Naive thymus-derived CD8-positive, alpha-beta T cell (primary cell): ENCODE measurements at places on chromosomes 12 and 14. TPM values are rescaled to one million over a fixed set of nuclear protein-coding genes. Genes with fewer than 3 reads are reported as not detected.
A peak's percentile ranks its signal among the peaks of the same experiment; 100 is the strongest.

GRCh38 chr12:8828257-8829124 lies 6.1 kb downstream of the A2ML1 start:
- H3K27me3 ChIP-seq: no peaks in the 10 kb centered on the region
- no peak overlapping the region for H3K27ac ChIP-seq
- H3K4me3 ChIP-seq: no peak overlapping the region
- peaks cover 4% of the 10 kb centered on the region for H3K36me3 ChIP-seq
- no peak for DNase-seq

- H3K27me3 ChIP-seq: peaks cover 1% of the 10 kb centered on the region
- H3K27ac ChIP-seq: no peak overlapping the region
- no peak for DNase-seq
These were observed 65.4 kb downstream of the ACSM4 start for GRCh38 chr12:7369274-7369729.

GRCh38 chr12:91057368-91058165 lies at the start of gene KERA:
KERA (minus strand) TSS chr12:91058024; CDS start chr12:91056281, 1,743 bp downstream.
- no peaks in the 10 kb centered on the region for H3K27me3 ChIP-seq
- no peak for DNase-seq
- no peak within 1 kb of the TSS for H3K4me3 ChIP-seq
- no peaks in the 10 kb centered on the region for H3K4me1 ChIP-seq

GRCh38 chr14:104140213-104140462 lies 1.8 kb downstream of the KIF26A start:
- DNase-seq: no peak
- no peak overlapping the region for H3K27ac ChIP-seq
- peaks cover 2% of the 10 kb centered on the region for H3K27me3 ChIP-seq
- peaks cover 6% of the 10 kb centered on the region for H3K4me1 ChIP-seq
- no peaks in the 10 kb centered on the region for H3K36me3 ChIP-seq

DNA sequence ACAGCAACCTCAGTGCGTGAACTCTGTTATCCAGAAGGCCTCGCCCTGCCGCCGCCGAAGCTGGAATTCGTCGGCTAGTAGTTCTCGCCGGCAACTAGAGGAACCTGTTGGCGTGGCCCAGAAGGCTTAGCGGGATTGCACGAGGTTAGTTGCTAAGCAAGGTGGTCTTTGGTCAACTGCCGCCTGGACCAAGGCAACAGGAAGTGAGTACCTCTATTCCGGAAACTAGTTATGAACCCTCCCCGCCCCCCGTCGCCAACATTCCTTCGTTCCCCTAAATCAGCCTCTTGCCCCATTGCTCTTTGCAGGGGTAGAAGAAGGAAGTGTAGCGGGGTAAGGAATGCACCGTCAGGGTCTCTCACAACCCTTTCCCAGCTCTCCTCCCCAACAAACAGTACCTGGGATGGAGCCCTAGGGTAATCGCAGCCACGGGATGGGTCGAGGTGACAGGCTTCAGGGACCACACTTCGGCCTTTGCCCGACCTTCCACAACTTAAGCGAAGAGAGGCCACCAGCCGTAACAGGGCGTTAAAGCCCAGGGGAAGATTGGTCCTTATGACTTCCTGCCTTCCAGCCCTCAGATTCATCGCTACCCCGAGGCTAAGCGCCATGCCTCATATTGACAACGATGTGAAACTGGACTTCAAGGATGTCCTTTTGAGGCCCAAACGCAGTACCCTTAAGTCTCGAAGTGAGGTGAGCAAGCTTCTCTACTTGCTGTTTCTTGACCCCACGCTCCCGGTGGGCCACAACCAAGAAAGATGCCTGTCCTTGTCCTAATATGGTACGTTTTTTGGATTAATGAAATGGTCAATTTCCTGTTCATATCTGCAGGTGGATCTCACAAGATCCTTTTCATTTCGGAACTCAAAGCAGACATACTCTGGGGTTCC lies at the start of gene GMPR2:
GMPR2 (plus strand) TSS at position 285 of the 893 bp plus-strand sequence; CDS start at position 610, 325 bp downstream.
- H3K4me1 ChIP-seq: peaks cover 55% of the 10 kb centered on the region
- peaks cover 40% of the 10 kb centered on the region for H3K36me3 ChIP-seq
- no peaks in the 10 kb centered on the region for H3K27me3 ChIP-seq
- H3K4me3 ChIP-seq: peak within 1 kb of the TSS; percentile 95
- H3K27ac ChIP-seq: peak within 1 kb of the TSS; percentile 91

- H3K27ac ChIP-seq: no peak overlapping the region
- no peaks in the 10 kb centered on the region for H3K36me3 ChIP-seq
- H3K4me3 ChIP-seq: no peak overlapping the region
These were observed 351.0 kb upstream of the FKBP4 start for GRCh38 chr12:2443776-2444175.

- peaks cover 13% of the 10 kb centered on the region for H3K36me3 ChIP-seq
- no peak overlapping the region for H3K4me3 ChIP-seq
- H3K27ac ChIP-seq: no peak overlapping the region
These were observed 41.8 kb upstream of the SMUG1 start for GRCh38 chr12:54230555-54230954.

DNA sequence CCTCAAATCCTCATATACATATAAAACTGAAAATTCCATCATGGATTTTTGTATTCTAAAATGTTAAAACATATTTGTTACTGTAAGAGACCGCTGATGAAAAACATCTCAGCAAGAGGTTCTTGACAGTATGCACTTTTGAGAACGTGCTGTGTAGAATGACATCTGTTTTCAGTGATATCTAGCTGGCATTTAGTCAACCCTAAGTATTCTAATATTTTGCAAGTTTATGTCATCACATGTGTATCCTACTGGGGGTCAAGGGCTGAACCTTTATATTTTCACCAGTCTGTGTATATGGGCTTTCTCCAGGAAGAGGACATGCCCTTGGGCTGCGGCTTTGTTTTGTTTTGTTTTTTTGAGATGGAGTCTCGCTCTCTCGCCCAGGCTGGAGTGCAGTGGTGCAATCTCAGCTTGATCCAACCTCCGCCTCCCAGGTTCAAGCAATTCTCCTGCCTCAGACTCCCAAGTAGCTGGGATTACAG lies 22.0 kb upstream of the YARS2 start:
- H3K27me3 ChIP-seq: peaks cover 17% of the 10 kb centered on the region
- H3K27ac ChIP-seq: no peak overlapping the region
- DNase-seq: no peak
- H3K4me3 ChIP-seq: no peak overlapping the region

- H3K4me1 ChIP-seq: peaks cover 11% of the 10 kb centered on the region
- no peak for DNase-seq
- no peak overlapping the region for H3K4me3 ChIP-seq
- no peaks in the 10 kb centered on the region for H3K36me3 ChIP-seq
- no peaks in the 10 kb centered on the region for H3K27me3 ChIP-seq
These were observed 164.4 kb downstream of the CAND1 start for GRCh38 chr12:67433385-67434175.

- H3K4me3 ChIP-seq: no peak overlapping the region
- H3K27ac ChIP-seq: no peak overlapping the region
- no peaks in the 10 kb centered on the region for H3K4me1 ChIP-seq
These were observed 2.9 kb downstream of the ACVRL1 start for GRCh38 chr12:51910168-51910567.

DNA sequence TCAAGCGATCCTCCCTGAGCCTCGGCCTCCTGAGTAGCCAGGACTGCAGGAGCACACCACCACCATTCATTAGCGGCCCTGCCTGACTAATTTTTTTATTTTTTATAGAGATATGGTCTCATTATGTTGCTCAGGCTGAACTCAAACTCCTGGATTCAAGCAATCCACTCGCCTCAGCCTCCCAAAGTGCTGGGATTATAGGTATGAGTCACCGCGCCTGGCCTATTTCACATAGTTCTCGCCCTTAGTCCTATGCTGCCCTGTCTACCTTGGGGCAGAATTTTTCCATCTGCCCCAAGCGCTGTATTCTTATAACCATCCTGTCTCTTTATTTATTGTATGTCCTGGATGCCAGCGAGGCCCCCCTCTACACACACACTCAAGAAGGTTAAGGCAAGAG lies 50.9 kb upstream of the BCL2L14 start:
- H3K27me3 ChIP-seq: no peaks in the 10 kb centered on the region
- H3K36me3 ChIP-seq: no peaks in the 10 kb centered on the region
- H3K27ac ChIP-seq: no peak overlapping the region
- H3K4me3 ChIP-seq: no peak overlapping the region
- peaks cover 15% of the 10 kb centered on the region for H3K4me1 ChIP-seq

DNA sequence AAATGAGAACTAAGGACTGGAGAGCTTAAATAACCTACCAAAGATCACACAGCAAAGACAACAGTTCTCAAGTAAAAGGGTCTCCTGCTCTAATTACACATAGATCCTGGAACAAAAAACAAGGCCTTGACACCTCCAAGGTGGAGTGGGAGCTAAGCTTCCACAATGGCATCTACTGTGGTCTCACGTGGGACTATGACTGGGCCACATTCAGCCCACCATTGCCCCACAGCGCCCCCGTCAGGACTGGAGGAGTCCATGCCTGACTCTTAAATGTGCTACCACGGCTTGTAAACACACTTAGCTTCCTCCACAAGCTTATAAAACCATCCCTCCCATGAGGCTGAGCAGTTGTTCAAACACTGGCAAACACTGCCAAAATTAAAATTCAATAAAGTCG lies 88.5 kb downstream of the GCH1 start:
- no peaks in the 10 kb centered on the region for H3K4me1 ChIP-seq
- DNase-seq: no peak
- peaks cover 3% of the 10 kb centered on the region for H3K27me3 ChIP-seq
- H3K36me3 ChIP-seq: no peaks in the 10 kb centered on the region
- no peak overlapping the region for H3K27ac ChIP-seq

DNA sequence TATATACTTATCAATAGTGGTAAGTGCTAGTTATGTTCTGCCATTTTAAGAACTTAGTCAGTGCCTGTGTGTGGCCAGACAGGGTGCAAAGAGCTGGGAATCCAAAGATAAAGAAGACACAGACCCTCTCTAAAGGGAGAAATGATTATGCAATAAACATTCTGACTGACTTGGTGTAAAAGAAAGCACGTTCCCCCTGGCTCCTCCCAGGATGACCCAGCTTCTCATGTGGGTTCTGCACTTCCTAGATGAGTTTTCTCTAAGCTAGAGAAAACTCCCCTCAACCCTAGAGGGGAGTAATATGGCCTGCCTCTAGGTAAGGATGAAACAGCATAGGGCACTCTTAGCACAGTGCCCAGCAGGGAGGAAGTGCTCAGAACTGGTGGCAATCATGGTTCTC lies 231.2 kb downstream of the VRK1 start:
- peaks cover 2% of the 10 kb centered on the region for H3K36me3 ChIP-seq
- H3K4me1 ChIP-seq: peaks cover 9% of the 10 kb centered on the region
- H3K4me3 ChIP-seq: no peak overlapping the region
- H3K27ac ChIP-seq: no peak overlapping the region
- DNase-seq: no peak

The LBHD2 gene
- not detected for polyA plus RNA-seq

The CLEC6A gene
- not detected for polyA plus RNA-seq

The INHBC gene
- not detected for polyA plus RNA-seq

The TOMM20L gene
- polyA plus RNA-seq: not detected

The EXOC3L4 gene
- polyA plus RNA-seq: not detected
